Stimulated activated CD8-positive, alpha-beta memory T cell treated with anti-CD3 and anti-CD28 coated beads, Interleukin-15, amount 100 ng/mL, for 48 hours (primary cell): ENCODE measurements at places on chromosomes 4 and X.

- DNase-seq = no peak
Observed at GRCh38 chrX:12115377-12115776, 22.9 kb upstream of the FRMPD4 start.

- DNase-seq = no peak
Observed at GRCh38 chr4:10130178-10130888, 13.7 kb upstream of the WDR1 start.

GRCh38 chr4:40283968-40284367, 51.2 kb upstream of the CHRNA9 start:
- DNase-seq = peak; percentile 75

GRCh38 chrX:33434256-33435092, 223.1 kb upstream of the DMD start:
- DNase-seq = no peak

- no peak for DNase-seq
Observed at GRCh38 chr4:74121643-74122579, 22.9 kb upstream of the CXCL2 start.

GRCh38 chr4:133474501-133474900, 325.4 kb downstream of the PCDH10 start:
- no peak for DNase-seq

DNA sequence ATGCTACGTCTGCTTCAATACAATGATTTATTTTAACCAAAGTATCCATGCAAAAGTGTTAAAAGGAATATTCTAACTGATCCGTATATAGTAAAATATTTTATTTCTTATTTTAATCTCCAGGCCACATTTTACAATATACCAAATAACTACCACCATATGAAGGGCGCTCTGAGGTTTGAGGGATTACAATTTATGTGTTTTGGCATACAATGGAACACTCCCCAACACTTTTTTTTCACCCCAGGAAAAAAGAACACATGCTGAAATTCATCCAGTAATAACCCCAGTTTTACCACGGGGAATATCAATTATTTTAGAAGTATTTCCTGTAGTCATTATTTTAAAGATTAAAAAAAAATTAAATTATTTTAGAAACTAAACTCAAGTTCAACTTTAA, 65.4 kb downstream of the APBB2 start:
- no peak for DNase-seq

- no peak for DNase-seq
Observed at GRCh38 chr4:26255989-26256388, 64.8 kb upstream of the RBPJ start.

DNA sequence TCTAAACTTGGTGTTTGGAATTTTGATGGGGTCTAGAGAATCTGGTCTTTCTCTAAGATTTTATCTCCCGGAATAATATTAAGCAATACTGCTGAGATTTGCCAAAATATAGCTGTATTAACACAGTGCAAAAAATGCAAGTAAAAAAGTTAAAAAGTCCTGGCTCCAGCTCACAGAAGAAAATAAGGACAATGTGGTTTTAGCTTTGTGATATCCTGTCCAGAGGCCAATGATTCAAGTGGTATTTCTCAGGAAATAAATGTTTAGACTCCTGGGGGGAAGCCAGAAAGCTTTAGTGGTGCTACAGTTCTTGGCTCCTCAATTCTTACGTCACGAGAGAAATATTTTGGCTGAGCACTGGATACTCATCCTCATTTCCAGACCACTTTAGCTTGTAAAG, 40.9 kb upstream of the IL13RA2 start:
- no peak for DNase-seq

DNA sequence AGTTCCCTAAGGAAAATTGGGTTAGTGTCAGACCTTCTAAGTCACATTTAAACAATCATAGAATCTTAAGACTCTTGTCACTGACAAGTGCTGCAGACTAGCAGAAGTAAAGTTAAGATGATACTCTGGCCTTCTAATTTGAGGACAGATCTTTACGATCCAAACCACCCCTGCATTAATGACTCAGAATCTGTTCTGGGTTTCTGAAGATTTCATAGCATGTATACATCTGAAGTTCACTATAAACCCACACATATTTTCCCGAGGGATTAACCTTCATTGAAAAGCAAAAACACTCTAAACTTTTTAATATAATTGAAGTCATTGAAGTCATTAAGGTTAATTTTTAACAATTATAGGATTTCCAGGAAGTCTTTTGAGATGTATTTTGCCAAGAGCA, 674.3 kb downstream of the IQCM start:
- DNase-seq = no peak

DNA sequence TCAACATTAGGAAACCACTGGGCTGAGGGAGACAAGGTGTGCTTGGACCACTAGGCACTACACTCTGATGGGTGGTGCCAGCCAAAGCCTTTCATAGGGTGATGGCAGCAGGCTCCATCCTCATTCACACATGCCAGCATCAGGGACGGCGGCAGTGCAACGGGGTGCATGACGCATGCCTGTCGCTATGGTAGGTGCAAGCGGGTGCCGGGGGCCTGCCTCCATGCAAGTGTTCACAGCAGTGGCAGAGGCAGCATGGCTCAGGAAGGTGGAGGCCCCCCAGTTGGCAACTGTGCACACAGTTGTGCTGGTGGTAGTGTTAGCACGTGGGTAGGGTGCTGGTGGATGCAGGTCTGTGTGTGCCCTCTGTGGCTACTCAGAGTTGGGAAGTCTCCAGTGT, 184.1 kb downstream of the RELL1 start:
- no peak for DNase-seq

DNA sequence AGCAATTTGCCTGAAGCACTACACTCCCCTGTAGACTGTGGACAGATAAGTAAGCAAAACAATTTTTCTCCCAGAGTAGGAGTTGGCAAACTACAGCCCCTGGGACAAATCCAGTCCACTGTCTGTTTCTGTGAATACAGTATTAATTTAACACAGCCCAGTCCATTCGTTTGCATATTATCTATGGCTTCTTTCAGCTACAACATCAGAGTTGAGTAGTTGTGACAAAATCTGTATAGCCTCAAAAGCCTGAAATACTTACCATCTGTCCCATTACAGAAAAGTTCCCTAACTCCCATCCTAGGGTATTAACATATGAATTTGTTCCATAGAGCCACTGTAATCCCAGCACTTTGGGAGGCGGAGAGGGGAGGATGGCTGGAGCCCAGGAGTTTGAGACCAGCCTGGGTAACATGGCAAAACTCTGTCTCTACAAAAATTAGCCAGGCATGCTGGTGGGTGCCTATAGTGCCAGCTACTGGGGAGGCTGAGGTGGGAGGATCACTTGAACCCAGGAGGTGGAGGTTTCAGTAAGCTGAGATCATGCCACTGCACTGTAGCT, 53.0 kb downstream of the AMELX start:
- DNase-seq = no peak

DNA sequence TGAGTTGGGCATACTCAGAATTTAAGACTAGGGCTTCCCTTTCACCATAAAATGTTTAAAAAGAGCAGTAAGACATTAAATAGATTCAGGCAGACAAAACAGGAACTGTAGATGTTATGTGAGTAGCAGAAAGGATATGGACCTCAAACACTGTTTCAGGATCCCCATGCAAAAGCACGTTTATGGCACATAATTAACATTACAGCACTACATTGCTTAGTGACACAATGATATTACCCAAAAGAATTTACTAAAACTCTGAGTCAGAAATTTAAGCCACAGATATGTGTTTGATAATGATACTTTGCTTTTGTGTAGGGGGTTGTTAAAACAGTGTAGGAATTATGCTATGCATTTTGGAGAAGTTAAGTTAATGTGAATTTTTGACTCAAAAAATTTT, 266.3 kb downstream of the PDGFC start:
- DNase-seq = no peak
